ENCODE measurements at places on chromosomes 2 and 18.

GRCh38 chr2:154911729-154912128, 213.2 kb downstream of the KCNJ3 start:
- no peak for DNase-seq

DNA sequence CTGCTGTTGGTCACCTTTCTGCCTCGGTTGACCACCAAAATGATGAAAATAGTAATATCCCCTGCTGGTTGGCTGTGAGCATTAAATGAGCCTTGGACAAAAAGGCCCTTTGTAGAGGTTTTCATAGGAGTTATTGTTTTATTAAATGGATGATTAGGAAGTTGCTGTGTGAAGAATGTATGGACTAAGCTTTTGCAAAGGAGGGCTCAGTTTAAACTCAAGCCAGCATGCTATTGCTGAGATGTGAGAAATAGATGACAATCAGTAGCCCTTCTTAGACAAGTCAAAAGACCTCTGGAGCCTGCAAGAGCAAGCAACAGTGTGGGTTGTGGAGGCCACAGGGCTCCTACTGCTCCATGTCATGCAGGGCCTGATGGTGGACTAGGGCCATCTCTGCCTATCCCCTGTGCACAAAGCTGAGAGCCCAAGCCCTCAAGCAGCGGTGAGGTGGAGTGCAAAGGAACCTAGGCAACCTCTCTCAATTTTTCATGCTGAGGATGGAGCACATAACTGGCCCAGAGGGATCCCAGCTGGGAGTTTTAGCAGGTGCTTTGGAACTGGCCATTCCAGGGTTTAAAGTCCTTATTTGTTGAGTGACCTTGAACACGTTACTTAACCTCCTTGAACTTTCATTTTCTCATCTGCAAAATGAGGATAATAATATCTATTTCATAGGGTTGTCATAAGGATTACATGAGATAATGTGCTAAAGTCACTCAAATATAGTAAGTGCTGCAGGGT, 37.1 kb downstream of the FOSL2 start:
- DNase-seq: no peak

DNA sequence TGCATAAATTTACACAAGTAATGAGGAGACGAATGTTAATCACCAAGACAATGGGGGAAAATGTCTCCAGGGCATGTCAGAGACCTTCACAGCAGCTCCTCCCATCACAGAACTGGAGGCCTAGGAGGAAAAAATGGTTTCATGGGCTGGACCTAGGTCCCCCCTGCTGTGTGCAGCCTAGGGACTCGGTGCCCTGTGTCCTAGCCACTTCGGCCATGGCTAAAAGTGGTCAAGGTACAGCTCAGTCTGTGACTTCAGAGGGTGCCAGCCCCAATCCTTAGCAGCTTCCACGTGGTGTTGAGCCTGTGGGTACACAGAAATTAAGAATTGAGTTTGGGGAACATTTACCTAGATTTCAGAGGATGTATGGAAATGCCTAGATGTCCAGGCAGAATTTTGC, 152.2 kb upstream of the KCNJ3 start:
- DNase-seq: no peak

- peak; percentile 12 for DNase-seq
These were observed 665.2 kb upstream of the NRXN1 start for GRCh38 chr2:51697095-51697494.

DNA sequence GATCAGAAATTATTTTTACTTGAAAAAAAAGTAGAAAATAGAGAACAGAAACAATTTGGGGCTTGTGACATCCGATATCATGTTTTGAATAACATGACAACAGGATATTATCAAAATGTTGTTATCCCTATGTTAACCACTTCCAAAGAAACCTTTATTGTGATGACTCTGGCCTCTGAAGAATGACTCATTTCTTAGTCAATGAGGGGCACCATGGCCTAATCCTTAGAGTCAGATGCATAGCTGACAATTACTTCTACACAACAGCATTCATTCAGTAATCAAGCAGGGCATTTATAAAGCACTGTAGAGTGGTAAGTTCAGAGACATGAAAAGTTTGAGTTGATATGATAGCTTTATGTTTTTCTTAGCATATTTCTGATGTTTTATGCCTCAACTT, 703.0 kb downstream of the RNF144A start:
- no peak for DNase-seq

- peak; percentile 55 for DNase-seq
These were observed 393.7 kb upstream of the FANCL start for GRCh38 chr2:58634653-58635370.
